Esophagus mucosa (tissue), 1 donor: ENCODE measurements at places on chromosomes 16 and 17.

DNA sequence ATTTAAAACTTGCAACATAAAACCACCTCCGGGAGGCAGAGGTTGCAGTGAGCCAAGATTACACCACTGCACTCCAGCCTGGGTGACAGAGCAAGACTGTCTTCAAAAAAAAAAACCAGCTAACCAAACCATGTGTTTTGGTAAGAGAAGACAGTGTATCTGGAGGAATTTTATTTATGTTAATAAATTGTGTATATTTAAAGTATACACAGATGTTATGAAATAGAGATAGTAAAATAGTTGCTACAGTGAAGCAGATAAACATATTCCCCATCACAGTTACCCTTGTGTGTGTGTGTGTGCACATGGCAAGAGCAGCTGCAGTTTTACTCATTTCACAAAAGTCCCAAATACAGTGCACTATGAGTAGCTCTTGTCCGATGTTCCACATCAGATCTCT, 54.8 kb upstream of the CRISPLD2 start:
- ATAC-seq, result no peak

GRCh38 chr16:81278526-81278925, 36.2 kb upstream of the GAN start:
- ATAC-seq, result no peak

- ATAC-seq, result no peak
Measured at GRCh38 chr17:41836550-41837196, 641 bp upstream of the NT5C3B start.

DNA sequence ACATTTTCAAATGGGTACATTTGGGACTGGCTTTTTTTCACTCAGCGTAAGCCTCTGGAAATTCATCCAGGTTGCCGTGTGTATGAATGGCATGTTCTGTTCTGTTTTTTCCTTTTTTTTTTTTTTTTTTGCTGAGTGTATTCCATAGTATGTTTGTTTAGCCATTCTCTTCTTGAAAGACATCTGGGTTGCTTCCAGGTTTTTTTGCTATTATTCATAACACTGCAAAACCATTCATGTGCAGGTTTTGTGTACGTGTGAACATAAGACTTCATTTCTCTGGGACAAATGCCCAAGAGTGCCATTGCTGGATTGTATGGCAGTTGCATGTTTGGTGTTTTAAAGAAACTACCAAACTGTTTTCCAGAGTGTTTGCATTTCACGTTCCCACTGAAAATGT, 335.9 kb upstream of the TNRC6C start:
- ATAC-seq, result no peak

DNA sequence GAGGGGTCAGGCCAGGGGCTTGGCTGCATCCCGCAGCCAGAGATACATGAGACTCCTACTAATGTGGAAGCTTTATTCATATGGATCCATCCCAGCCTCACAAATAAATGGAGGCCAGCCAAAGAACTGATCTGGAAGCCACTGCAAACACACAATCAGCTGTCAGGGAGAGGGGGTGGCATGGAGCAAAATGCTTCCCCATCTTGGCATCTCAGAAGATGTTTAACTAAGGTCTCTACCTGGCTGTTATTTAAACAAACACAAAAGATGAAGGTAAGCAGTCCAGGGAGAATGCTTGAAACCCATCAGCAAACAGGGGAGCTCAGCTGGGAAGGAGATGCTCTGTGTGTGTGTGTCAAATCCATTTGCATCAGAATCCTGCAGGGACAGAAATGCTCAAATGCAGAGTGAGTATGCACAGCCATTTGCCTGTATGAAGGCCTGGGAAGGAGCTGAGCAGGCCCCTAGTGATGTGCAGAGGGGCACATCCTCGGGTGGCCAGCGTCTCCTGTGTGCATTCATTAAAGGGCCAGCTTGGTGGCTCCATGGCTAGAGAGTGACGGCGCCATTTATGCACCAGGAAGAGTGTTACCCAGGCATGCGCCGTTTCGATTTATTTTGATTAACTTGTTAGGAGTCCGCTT, 34.2 kb upstream of the IRX3 start:
- no peak for ATAC-seq

DNA sequence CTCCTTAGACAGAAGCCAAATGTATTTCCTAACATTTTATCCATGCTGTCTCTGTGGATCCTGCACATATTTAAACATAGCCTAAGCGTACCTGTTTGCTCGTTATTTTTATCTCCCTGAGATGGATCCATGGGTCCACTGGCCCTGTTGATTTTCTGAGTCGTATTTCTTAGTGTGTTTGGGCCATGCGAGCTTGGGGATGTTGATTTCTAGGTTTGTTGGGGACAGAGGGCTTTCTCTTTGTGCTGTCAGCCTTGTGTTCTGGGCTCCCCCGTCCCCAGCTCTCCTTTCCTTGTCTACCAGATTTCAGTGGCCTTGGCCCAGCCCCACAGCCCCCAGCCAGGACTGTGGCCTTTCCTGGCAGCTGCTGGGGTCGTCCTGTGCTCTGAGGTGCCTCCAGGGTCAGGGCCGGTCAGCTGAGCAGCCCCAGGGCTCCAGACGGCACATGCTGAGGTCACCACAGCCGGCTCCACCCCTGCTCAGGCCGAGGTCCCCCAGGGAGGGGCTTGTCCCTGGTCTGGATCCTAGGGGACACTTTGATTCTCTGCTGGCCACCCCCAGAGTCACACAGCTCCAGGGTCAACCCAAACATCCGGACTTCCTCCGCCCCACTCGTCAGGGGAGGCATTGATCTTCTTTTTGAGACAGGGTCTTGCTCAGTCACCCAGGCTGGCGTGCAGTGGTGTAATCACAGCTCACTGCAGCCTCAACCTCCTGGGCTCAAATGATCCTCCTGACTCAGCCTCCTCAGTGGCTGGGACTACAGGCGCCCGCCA, 4.4 kb downstream of the SSTR5 start:
- ATAC-seq, result no peak

- ATAC-seq, result no peak
Measured at GRCh38 chr17:52831536-52831935, 673.0 kb upstream of the CA10 start.

GRCh38 chr16:24800586-24800985, 45.2 kb upstream of the SLC5A11 start:
- ATAC-seq, result peak; percentile 73

- ATAC-seq, result no peak
Measured at GRCh38 chr16:2985462-2985861, 5.2 kb upstream of the PKMYT1 start.

DNA sequence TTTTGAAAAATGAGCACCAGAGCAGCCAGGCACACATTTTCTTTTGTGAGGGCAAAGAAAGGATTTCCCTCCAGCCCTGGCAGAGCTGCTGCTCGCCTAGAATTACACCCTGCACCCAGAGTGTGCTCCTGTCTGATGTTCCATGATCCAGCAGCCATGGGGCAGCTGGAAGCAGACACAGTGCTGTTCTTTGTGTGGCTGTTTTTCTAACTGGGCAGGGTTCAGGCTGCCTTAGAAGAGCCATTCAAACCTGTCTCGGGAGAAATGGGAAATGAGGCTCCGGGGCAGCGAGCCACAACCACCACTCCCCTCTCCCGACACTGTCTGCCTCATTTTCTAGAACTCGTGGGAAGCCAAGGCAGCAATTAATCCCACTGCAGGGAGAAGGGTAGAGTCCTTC, 28.9 kb downstream of the LITAF start:
- no peak for ATAC-seq

- ATAC-seq, result peak; percentile 57
Measured at GRCh38 chr17:34370997-34371395, 8.0 kb upstream of the CCL1 start.

DNA sequence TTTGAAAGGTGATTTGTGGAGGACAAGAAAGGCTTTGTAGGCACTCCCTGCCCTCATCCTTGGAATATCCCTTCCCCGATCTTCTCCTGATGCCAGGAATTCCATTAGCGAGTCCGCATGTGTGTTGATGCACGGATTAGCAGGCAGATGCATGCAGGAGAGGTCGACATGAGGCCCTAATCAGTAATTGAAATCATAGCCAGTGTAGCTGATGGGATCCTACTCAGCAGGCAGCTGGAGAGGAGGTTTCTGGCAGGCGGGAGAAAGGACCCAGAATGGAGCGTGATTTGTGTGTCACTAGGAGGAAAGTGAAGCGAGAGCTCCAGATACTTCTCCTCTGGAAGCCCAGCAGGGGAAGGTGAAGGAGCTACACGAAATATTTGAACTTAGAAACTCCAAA, 196.3 kb upstream of the CDH11 start:
- ATAC-seq, result no peak

- ATAC-seq, result no peak
Measured at GRCh38 chr17:28276011-28276410, 43.0 kb upstream of the TMEM97 start.

DNA sequence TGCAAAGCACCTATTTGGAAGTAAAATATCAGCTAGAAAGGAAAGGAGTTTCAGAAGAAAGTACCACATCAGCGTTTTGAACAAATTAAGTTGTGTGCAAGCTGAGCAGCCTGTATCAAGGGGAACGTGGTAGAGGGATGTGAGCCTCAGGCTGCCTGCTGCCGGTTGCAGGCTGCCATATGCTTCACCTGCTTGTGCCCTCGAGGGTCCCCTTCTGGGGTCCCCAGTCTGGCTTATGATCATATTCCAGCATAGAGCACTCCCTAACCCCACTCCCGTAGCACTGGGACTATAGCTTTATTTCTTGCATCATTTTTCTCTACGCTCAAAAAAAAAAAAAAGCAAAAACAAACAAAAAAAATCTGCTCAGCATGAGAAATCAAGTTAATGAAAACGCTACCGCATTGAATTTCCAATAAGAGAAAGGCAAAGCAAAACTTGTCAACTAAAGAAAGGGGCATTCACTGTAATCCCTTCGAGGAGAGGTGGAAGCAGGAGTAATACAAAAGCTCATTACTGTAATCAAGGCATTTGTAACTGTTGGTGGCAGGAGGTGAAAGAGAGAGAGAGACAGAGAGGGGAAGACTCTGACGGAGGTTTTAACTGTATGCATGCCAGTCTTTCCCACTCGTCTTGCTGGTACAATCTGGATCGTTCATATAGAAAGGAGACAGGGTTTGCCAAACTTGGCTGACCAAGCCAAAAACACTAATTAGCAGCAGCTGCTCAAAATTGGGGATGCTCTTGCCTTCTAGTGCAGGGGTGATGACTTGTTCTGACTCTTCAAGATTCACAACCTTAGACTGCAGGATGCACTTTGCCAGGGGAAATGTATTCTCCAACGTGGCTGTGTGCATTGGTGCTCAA, 258.2 kb upstream of the HSBP1 start:
- no peak for ATAC-seq

- no peak for ATAC-seq
Measured at GRCh38 chr16:57540387-57540786, 2.1 kb upstream of the ADGRG5 start.

GRCh38 chr17:82108038-82108437, 10.0 kb upstream of the FASN start:
- no peak for ATAC-seq

DNA sequence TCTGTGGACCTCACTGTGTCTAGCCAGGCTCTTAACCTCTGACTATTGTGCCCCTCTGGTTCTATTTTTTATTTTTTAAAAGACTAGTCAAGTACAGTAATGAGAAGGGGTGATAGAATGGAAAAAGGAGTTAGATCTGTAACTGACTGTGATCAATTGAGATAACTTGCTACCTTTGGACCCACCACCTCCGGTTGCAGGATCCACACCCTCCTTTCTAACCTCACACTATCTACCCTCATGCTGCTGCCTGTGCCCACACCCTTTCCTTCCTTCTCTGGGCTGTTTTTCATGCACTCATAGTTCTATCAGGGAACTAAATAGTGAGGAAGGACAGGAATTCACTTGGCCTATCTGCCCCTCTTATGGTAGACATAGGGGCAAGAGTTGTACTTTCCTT, 172.3 kb downstream of the KATNIP start:
- ATAC-seq, result no peak

GRCh38 chr16:56729735-56730662, at the start of gene NUP93:
TSS of gene NUP93 (plus strand) at chr16:56730129. CDS start at chr16:56748248, 18,119 bp downstream.
- peak; percentile 98 for ATAC-seq
